ENCODE measurements at places on chromosomes 1 and 21. TPM values are rescaled to one million over a fixed set of nuclear protein-coding genes. Genes with fewer than 3 reads are reported as not detected.

Gene DIP2A
- total RNA-seq = 94.6 TPM

Gene BRDT
- total RNA-seq = not detected

Gene BRINP3
- not detected for total RNA-seq

Gene GIPC2
- total RNA-seq = 0.52 TPM

Gene SELP
- total RNA-seq = 1.9 TPM

Gene TAS1R2
- not detected for total RNA-seq

Gene DCAF8
- total RNA-seq = 211 TPM
